ENCODE measurements at places on chromosomes 5 and 9.

GRCh38 chr5:169429044-169429443, 128.1 kb upstream of the SLIT3 start:
- DNase-seq, result no peak

GRCh38 chr9:95316794-95317118, 753 bp downstream of the FANCC start:
- DNase-seq, result no peak

GRCh38 chr5:140823475-140823874, 2.1 kb downstream of the PCDHA5 start:
- DNase-seq, result no peak

- DNase-seq, result no peak
These were observed 22.0 kb downstream of the FNIP1 start for GRCh38 chr5:131774652-131775367.

- DNase-seq, result no peak
These were observed 521.0 kb upstream of the WWC1 start for GRCh38 chr5:167770461-167770860.

- no peak for DNase-seq
These were observed 826 bp downstream of the GPRIN1 start for GRCh38 chr5:176608937-176609723.

- DNase-seq, result no peak
These were observed 66.1 kb downstream of the PTPDC1 start for GRCh38 chr9:94150279-94150828.

DNA sequence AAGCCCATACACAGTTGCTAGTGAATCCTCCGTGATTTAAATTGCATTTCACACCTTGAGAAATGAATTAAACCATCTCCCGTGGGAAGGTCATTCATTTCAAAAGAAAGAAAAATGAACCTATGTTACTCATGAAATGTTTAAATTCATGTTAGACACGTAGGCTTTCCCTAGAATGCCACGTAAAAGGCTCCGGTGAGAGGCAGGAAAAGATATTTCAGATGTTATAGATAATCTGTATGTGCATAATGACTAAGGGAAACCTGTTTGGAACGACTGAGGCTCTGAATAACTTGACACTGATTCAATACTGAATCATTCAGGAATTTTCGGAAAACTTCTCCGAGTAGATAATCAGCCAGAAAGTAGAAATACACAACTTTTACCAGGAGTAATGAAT, 134.3 kb upstream of the ICE1 start:
- no peak for DNase-seq

DNA sequence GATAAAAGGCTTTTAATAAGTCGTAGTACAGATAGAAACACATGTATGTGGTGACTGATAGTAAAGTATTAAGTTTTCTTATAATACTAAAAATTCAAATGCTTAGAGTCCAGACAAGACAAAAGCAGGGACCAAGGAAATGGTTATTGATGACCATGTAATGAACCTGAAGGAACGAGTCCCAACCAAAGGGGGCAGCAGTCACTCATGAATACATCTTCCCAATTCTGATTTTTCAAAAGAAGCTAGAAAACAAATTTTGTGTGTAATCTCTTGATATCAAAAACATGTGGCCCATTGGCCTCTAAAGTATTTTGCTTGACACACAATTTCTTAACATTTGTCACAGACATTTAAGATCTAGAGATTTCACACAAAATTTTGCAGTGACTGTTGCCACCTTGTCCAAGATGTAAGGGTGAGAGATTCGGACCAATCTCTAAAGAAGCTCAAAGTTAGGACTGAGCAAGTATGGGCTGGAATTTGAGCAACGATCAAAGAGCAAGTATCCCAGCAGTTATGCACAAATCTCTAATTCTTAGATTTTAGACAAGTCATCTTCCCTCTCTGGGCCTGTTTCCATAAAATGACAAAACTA, 66.8 kb downstream of the ARL15 start:
- DNase-seq, result no peak

- no peak for DNase-seq
These were observed 124.5 kb downstream of the EDIL3 start for GRCh38 chr5:84260140-84260539.

DNA sequence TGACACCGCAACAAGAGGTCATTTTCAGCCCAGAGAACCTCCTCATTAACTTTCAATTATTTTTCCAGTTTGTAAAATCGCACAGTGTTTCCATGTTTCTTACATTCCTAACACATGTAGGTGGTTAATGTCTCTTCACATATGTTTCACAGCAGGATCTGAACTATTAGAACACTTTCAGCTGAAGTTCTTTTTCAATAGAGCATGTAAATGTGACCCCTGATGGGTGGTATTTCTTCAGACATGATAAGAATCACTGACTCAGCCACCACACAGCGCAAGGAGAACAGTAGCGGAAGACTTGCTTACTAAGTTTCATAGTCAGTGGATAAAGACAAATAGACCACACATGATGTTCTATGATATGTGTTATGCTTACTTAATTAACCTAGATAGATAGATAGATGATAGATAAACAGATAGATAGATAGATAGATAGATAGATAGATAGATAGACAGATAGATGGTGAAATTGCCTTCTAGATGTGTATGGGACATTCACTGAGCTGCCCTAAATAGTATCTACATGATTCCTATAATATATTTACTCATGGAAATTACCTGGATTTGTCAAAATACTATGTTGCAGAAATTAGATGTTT, 1992.1 kb upstream of the NUDT12 start:
- DNase-seq, result no peak

DNA sequence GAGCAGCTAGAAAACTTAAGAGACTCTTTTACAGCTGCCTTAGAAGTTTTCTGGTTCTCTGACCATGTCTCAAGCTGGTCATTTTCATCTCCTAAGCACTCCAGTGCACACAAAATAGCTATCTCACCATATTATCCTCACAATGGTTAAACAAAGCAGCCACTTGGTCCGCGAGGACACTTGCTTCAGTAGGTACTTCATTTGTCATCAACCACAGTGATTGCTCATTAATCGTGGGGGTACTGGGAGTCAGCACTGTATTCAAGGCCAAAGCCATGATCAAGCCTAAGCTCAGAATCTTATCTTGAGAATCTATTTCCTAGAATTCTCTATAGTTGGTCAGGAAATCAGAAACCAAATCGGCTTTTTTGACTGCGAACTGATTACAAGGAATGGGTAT, 2.9 kb downstream of the ARL14EPL start:
- DNase-seq, result no peak

- DNase-seq, result no peak
These were observed 13.6 kb upstream of the LAMC3 start for GRCh38 chr9:130995086-130996011.

- no peak for DNase-seq
These were observed 203.6 kb downstream of the ALDH1A1 start for GRCh38 chr9:72749276-72749675.

GRCh38 chr5:50744776-50745175, 78.3 kb downstream of the PARP8 start:
- no peak for DNase-seq

DNA sequence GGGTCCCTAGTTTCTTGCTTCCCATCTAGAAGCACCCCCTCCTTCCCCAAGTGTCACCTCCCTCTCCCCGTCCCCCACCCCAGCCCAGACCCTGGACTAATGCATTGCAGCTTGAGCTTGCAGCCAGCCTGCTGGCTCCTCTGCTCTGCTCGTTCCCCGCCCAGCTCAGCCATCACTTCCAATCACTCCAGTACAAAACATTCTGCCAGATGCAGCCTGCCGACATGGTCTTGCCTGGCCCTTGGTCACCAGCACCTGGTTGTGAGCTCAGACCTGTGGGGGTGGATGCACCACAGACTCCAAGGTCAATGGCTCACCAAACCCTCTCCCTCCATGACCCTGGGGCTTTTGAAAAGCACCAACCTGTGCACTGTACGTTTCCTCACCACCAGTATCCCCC, 172.9 kb upstream of the SMIM23 start:
- DNase-seq, result no peak

DNA sequence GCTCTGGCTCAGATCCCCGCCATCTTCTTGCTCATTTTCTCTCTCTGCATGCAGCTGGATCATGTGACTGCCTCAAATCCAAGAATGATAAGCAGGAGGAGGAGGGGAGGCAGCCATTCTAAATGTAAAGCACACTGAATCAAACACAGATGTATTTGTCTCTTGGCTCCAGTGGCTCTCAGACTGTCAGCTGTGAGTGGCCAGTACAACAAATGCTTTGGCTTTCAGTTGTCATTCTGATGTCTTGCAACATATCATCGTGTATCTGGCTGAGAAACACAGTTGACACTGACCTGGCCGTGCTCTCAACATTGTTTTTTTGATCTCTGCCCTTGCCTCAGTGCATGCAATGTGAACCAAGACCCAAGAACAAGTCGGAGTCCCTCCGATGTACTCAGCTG, 233.1 kb downstream of the ADAMTSL1 start:
- DNase-seq, result no peak

- DNase-seq, result no peak
These were observed 30.2 kb downstream of the CDHR2 start for GRCh38 chr5:176579323-176579722.

GRCh38 chr5:59542306-59542705, 351.2 kb downstream of the PDE4D start:
- DNase-seq, result no peak

DNA sequence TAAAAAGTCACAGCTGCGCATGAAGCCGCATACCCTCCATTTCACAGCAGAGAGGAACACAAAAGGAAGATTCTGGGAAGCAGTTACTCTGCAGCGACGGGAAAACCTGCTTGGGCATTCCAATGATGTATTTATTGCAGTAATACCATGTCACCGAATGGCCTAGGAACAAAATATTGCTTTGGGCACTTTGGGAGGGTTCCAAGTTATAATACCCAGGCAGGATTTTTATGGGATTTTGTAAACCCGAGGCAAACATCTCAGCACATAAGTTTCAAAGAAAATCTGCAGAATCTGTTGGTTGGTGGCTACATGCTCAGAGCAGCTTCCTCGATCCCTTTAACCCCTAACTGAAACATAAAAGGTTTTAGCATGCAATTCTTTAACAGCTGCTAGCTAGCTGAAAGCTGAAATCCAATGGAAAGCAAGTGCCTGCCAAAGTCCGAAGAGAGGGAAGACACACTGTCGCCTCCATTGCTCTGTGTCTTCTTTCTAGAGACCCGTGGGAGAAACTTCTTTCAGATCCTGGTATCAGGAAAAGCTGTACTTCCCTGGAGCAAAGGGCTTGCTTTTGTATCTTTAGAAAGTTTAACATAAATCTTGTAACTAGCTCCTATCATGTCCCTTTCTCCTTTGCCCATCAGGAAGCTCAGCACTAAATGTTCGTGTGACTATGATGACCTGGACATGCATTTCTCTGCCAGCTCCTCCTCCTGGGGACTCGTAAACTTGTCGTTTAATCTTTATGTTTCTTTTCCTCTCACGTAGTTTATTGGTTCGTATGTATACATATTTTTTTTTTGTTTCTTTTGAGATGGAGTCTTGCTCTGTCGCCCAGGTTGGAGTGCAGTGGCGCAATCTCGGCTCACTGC, 195.0 kb downstream of the MAPKAP1 start:
- no peak for DNase-seq

DNA sequence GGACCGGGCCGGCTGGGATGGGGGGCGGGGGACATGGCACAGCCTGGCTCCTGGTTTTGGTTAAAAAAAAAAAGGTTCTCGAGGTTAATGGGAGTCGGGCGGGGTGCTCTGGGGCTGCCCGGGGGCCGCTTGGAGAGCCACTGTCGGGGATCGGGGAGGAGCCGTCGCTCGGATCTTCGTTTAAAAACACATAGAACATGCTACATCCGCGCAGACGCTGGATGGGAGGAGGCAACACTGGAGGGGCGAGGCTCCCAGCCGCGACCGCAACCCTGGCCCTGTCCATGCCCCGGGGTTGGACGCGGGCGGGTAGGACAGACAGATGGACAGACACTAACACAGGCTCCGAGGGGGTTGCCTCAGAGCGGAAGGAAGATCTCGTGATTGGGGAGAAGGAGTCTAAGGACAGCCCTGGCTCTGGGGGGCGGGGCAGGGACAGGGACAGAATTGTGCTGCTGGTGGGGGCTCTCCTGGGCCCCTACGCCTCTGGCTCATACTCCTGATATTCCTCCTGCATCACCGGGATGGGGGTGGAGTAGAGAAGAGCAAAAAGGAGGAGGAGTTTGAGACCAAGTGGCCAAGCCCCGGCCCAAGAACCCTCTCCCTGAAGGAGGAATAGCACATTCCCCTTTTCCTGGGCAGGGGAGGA, 9.9 kb downstream of the SNCB start:
- DNase-seq, result no peak

- DNase-seq, result no peak
These were observed 44.6 kb upstream of the ELL2 start for GRCh38 chr5:96006291-96006690.

GRCh38 chr9:123834889-123835562, 94.9 kb downstream of the DENND1A start:
- DNase-seq, result no peak

GRCh38 chr9:21856301-21857094, 54.1 kb downstream of the MTAP start:
- DNase-seq, result no peak

GRCh38 chr5:54537725-54538124, 20.2 kb downstream of the SNX18 start:
- DNase-seq, result no peak

GRCh38 chr5:139141446-139142204, 56.5 kb downstream of the SIL1 start:
- no peak for DNase-seq

- DNase-seq, result no peak
These were observed 80.1 kb downstream of the TRIM32 start for GRCh38 chr9:116767219-116767618.

- no peak for DNase-seq
These were observed 461.9 kb upstream of the PAPPA start for GRCh38 chr9:115691693-115692092.

DNA sequence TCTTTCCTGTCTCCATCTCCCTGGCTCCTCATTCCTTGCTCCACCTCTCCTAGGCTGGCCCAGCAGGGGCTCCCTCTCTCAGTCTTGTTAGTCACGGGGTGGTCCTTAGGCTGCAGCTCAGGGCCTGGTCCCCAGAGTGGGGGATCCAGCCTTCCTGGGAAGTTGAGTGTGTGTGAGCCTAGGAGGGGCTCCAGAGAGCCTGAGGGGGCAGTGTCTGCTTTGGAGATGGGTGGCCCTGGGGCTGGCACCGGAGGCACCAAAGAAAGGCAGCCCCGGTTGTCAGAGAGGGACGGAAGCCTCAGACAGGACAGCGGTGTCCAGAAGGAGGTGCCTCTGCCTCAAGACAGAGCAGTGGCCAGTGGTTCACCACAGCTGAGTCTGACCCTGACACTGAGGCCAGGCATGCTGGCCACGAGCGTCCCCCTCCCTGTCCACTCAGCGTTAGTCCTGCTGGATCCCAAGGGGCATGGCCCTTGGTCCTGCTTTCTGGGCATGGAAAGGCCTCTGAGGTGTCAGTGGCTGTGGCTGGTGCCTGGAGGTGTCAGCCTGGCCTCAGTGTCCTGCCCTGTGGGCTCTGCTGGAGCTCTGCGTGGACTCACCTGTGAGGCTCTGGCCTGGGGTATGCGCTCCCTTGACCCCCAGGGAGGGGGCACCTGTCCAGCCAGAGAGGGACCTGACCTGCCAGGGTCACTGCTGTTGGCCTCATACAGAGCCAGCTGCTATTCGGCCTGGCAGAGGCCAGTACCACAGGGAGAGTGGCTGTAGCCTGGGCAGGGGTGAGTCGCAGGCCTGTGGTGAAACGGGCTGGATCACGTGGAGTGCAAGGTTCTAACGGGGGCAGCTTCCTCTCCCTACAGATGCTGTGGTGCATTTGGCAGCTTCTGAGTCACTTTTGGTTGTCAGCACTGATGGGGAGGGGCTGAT, 130.6 kb downstream of the CACNA1B start:
- no peak for DNase-seq

Measured in activated CD4-positive, CD25-positive, alpha-beta regulatory T cell (primary cell).